ENCODE measurements at places on chromosomes 11 and 22. TPM values are rescaled to one million over a fixed set of nuclear protein-coding genes. Genes with fewer than 3 reads are reported as not detected.

The CD44 gene
- total RNA-seq, result 672 TPM

The NELL1 gene
- total RNA-seq, result not detected

The CD6 gene
- total RNA-seq, result not detected

The KDM4E gene
- total RNA-seq, result not detected

The CDK2AP2 gene
- 21.6 TPM for total RNA-seq

The FAT3 gene
- 1.1 TPM for total RNA-seq

The SERGEF gene
- total RNA-seq, result 22.7 TPM

The ESAM gene
- total RNA-seq, result not detected
